ENCODE measurements at places on chromosomes 13 and 19.

- no peaks in the 10 kb centered on the region for H3K27me3 ChIP-seq
- H3K4me3 ChIP-seq: no peak overlapping the region
- H3K27ac ChIP-seq: no peak overlapping the region
- DNase-seq: no peak
- no peaks in the 10 kb centered on the region for H3K36me3 ChIP-seq
Observed at GRCh38 chr13:44458313-44458975, 84.8 kb downstream of the SERP2 start.

DNA sequence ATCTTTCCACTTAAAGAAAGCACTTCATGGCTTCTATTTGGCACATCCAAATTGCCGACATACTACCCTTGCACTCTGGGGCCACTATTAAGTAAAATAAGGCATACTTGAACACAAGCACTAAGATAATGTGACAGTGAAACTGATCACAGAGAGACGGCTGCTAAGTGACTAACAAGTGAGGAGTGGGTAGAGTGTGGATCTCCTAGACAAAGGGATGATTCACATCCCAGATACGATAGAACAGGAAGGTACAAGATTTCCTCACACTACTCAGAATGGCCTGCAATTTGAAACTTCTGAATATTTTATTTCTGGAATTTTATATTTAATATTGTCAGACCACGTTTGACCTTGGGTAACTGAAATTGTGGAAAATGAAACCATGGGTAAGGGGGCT, 1721.8 kb upstream of the SPRY2 start:
- no peaks in the 10 kb centered on the region for H3K36me3 ChIP-seq
- no peaks in the 10 kb centered on the region for H3K4me1 ChIP-seq
- no peak for DNase-seq

DNA sequence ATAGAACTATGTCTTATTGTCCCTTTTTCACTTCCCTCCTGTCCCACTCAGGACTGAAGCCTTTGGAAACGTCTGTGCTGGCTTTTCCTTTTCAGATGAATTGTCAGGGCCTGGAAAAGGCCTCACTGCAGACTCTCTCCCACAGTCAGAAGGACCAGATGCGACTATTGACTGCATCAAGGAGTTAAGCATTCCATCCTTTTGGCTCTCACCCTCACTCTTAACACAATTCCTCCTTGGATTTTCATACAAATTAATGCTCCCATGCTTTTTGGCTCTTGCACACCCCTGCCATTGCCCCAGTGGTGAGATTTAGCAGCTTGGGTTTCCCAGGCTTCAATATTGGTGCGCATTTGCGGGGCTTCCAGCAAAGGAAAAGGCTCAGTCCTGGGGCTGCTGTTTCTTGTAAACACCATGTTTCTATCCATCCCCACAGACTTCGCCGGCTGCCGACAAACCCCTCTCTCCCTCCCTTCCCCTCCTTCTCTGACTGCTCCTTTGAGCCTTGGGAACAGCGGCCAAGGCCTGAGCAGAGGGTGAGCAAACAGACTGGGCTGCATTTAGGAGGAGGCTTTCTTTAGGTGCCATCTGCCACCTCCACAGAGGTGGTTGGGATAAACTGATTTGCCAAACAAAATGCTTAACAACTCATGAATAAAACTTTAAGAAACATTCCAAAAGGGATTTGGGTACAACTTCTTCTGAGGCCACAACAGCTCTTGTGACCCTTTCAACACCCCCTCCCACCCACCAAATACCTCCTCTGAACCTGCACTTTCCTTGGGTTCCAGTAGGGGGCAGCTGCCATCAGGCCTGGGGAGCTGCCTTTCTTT, 48.6 kb upstream of the PCDH8 start:
- DNase-seq: no peak
- H3K4me1 ChIP-seq: no peaks in the 10 kb centered on the region
- no peak overlapping the region for H3K4me3 ChIP-seq
- H3K27ac ChIP-seq: no peak overlapping the region

- H3K27ac ChIP-seq: no peak overlapping the region
- no peak for DNase-seq
- peaks cover 3% of the 10 kb centered on the region for H3K4me1 ChIP-seq
- no peaks in the 10 kb centered on the region for H3K36me3 ChIP-seq
- H3K27me3 ChIP-seq: peaks cover 12% of the 10 kb centered on the region
- no peak overlapping the region for H3K4me3 ChIP-seq
Observed at GRCh38 chr19:50176775-50177174, 13.7 kb upstream of the IZUMO2 start.

GRCh38 chr13:95477187-95477586, 75.3 kb upstream of the CLDN10 start:
- H3K4me1 ChIP-seq: peaks cover 4% of the 10 kb centered on the region
- no peak overlapping the region for H3K27ac ChIP-seq
- H3K27me3 ChIP-seq: no peaks in the 10 kb centered on the region
- no peak for DNase-seq
- no peak overlapping the region for H3K4me3 ChIP-seq
- H3K36me3 ChIP-seq: no peaks in the 10 kb centered on the region

DNA sequence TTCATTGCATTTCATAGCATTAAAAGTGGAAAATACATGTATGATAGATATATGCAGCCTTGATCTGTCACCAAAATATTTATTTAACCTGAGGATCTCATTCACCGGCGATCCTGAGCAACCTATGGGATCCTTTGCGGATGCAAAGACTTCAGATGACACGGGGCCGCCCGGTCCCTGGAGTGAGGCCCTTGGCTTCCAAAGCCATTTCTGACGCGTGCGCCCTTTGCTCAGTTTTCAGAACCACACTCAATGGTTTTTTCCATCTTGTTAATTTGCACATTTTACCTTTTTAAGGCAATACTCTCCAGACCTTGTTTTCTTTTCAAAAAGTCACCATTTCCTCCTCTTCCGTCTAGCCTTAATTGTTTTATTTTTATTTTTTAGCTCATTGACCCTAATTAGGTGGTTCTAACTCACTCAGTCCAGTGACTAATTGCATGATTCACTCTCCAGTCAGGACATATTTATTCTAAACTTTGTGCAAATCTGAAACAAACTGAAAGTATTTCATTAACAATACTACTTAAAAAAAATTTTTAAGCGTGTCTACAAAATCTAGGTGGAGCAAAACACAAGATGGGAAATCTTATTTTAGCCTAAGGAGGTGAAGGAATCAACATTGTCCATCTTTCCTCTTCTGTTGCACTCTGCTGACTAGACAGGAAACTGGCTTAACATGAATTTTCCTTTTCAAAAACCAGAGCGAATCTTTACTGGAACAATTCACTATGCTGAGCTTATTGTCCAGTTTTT, 47.9 kb downstream of the COL4A1 start:
- no peak overlapping the region for H3K27ac ChIP-seq
- H3K4me3 ChIP-seq: no peak overlapping the region
- H3K27me3 ChIP-seq: no peaks in the 10 kb centered on the region
- no peaks in the 10 kb centered on the region for H3K36me3 ChIP-seq

DNA sequence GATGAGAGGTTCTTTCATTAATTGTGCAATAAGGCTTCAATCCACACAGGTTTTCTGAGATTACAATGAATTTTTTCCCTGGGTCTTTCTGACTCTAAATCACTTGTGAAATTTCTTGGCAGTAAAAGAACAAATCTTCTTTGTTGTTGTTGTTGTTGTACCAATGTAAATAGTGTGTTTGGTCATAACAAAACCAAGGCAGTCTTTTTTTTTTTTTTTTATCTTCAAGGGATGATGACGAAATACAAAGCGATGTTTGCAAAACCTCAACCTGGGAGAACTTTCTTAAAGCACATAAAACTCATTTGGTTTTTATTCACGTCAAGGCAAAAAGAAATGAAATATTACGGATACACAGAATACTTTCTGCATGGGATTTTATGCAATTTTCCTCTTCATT, 462.0 kb downstream of the LIG4 start:
- H3K27ac ChIP-seq: no peak overlapping the region
- no peaks in the 10 kb centered on the region for H3K27me3 ChIP-seq
- no peak overlapping the region for H3K4me3 ChIP-seq
- no peaks in the 10 kb centered on the region for H3K4me1 ChIP-seq
- DNase-seq: no peak
